Dermis microvascular lymphatic vessel endothelial cell (primary cell): ENCODE measurements at places on chromosomes 5 and 9. TPM values are rescaled to one million over a fixed set of nuclear protein-coding genes. Genes with fewer than 3 reads are reported as not detected.

Gene PDLIM4
- 20.7 and 26.7 TPM in 2 replicates for total RNA-seq

Gene PCDHA11
- total RNA-seq = under 0.01 TPM in 1 of 2 replicates, not detected in the other

Gene GDNF
- not detected in 2 replicates for total RNA-seq

Gene PHF24
- under 0.01 TPM in 1 of 2 replicates, not detected in the other for total RNA-seq

Gene SPAAR
- 0.76 and 2.8 TPM in 2 replicates for total RNA-seq

Gene PTGES
- 0.25 and 0.26 TPM in 2 replicates for total RNA-seq

DNA sequence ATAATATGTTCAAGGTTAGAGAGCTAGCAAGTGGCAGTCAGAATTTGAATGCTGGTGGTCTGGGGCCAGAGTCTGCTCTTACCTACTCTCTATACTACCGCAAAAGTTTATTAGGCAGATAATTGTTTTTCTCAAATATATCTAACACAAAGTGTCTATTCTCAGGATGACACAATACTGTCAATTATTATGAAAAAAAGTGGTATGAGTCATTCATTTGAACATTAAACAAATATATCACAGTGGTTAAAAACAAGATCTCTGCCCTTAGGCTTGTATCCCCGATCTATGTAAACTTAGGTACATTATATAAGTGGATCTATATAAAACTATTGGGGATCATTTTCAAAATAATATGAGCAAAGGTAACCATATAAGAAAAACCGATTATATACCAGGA, 354.9 kb downstream of the CETN3 start:
- DNase-seq = no peak

DNA sequence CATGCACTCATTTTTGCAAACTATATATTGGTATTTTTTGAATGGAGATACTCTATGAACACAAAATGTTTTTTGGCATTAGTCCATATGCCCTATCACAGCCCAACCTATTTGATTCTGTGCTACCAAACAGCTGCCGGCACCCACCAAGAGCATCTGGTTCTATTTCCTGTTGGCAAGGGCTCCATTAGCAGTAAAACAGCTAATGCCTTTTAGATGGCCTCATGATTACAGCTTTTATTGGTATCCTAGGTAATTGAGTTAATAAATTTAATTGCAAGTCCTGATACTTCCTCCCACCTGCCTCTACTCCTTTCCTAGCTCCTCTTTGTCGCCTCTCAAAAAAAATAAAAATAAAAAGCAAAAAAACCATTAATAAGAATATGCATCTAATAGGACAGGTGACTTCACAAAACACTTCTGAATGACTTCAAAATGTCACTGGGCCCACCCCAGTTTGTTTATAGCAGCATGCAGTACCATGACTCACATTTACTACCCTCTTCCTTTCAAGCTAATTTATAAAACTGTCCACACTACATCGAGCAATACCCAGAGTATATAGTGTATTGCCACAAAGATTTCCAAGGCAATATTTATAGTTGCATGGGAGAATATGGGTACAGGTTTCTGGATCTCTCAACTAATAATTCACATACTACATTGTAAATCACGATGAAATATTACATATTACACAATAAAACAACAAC, 620.4 kb downstream of the SLCO4C1 start:
- no peak for DNase-seq

GRCh38 chr5:113031104-113031503, 54.5 kb downstream of the DCP2 start:
- DNase-seq = no peak

- DNase-seq = no peak
Observed at GRCh38 chr5:157506981-157507780, 47.2 kb downstream of the NIPAL4 start.

DNA sequence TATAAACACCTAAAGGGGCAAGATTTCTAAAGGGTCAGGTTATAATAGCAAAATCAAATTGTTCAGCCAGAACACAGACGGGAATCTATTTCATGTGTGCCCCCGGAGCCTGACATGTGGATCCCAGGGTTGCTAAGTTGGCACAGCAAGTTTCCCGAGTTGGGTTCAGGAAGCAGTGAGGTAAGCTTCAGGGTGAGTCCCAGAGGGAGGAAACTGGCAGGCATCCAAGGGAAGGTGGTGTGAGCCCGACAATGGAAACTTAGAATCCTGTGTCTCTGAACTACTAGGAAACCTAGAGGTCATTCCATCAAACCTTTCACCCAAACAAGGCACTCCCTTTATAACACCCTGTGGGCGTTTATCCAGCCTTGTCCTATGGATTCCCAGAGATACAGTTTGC, 98.4 kb downstream of the ADRB2 start:
- peak; percentile 89 for DNase-seq

DNA sequence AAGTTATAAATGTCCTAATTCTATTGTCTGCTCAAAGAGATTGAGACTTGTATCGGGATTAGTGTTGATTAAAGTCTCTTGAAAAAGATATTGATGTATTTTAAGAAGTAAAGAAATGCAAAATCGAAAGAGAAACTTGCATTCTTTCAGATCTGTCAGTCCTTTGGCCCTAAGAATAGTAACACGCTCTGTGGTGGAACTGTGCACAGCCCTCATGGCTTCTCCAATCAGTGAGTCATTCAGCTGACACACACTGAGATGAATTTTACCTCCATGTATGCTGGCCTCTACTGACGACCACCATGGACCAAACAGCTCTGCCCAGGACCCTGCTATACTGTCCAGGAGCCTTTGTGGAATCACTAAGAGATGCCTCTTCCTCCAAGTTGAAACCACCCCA, 232.4 kb downstream of the ESM1 start:
- no peak for DNase-seq

DNA sequence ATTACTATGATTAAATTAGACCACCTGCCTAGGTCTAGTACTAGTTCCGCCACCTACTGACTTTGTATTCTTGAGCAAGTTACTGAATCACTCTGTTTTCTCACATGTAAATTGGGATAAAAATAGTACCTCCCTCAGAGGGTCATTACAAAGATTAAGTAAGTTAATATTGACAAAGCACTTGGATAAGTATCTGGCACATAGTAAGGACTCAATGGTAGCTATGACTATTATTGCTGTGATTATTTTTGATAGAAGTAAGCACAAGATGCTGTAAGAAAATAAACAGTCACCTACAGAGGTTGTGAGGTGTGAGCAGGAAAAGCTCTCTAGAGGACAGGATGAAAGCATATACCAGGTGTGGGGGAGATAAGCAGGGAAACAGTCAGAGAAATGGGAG, 173.1 kb upstream of the PAPPA start:
- DNase-seq = no peak

DNA sequence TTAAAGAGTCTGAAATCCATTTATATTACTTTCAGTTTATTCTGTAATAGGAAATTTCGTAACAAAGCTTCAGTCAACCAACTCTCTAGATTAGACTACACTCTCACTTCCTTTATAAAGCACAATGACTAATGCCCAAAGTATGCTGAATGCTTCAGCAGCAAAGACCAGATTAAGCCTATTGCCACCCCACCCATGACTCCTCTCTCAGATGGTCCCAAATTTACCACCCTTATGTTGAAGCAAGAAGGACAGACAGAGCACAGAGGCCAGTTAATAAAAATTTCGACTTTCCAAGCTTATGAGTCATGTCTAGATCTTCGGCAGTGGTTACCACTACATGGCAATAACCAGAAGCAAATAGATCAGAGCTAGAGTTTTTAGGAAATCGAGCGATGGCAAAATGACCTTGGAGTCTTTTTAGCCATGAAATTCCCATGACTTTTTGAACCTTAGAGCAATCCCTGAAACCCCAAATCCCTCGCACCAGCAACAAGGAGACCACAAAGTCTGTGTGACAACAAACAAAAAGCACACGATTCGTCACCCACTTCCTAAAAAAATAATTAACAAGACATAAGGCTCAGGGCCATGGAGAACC, 287.8 kb upstream of the RASA1 start:
- DNase-seq = peak; percentile 46

DNA sequence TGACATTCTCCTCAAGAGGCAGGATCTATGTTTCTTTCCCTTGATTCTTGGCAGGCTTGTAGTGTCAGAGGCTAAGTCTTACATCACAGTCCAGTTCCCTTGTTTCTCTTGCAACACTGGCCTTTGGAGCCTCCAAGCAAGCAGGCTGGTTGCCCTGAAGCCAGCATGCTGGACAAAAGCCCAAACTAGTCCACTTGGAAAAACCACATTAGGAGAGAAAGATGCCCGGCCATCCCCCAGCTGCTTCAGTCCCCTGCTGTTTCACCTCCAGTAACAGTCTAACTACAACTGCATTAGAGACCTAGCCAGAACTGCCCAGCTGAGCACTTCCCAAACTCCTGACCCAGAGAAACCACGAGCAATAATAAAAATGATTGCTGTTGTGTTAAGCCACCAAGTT, 87.6 kb downstream of the ADAMTS6 start:
- DNase-seq = no peak

- DNase-seq = no peak
Observed at GRCh38 chr9:113516840-113517577, 53.5 kb downstream of the RGS3 start.

GRCh38 chr5:176741561-176742211, 68.7 kb upstream of the UNC5A start:
- no peak for DNase-seq

- DNase-seq = no peak
Observed at GRCh38 chr9:89372230-89372816, 54.0 kb downstream of the SECISBP2 start.

- DNase-seq = no peak
Observed at GRCh38 chr5:160023007-160023907, 14.3 kb downstream of the TTC1 start.

DNA sequence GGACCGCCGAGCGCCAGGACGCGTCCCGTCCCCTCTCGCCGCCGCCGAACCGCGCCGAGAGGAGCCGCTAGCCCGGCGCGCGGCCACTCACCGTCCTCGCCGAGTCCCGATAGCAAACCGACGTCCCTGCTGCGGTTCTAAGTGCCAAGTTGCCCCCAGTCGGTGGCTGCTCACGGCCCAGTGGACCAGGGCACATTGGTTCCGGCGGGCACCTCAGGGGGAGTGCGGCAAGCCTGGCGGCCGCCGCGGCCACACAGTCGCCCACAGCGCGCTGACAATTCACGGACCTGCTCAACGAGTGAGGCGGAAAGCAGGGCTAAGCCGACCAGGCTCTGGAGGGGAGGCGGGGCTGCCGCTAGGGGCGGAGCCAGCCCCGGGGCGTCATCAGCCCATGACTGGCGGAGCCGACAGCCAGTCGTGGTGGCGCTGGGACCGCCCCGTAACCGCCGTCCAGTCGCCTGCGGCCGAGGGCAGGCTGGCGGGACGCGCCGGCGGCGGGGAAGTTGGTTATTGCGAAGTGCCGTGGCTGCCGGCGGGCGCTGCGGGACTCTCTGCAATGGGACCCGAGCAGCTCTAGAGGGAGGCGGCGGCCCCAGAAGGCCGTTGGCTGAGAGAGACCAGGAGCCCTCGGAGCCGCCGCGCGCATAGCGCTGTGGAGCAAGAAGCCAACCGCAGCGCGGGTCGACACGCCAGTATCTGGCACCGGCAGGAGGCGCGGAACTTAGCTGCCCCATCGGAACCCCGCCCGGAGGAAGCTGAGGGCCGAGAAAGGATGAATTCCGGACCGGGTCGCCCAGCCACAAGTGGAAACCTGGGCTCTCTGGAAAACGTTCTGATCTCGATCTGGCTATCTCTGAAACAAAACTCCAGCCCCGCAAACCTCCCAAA, at the start of gene MARCHF3:
Gene MARCHF3, minus strand, starts transcription at position 300 of the 888 bp plus-strand sequence. CDS start 112,387 bp downstream, outside the sequence.
- DNase-seq = peak; percentile 92

- DNase-seq = no peak
Observed at GRCh38 chr9:133953621-133953975, 38.5 kb downstream of the VAV2 start.

GRCh38 chr9:136011703-136012496, 50.7 kb upstream of the UBAC1 start:
- no peak for DNase-seq

GRCh38 chr9:84513473-84513872, 156.1 kb upstream of the NTRK2 start:
- DNase-seq = no peak

DNA sequence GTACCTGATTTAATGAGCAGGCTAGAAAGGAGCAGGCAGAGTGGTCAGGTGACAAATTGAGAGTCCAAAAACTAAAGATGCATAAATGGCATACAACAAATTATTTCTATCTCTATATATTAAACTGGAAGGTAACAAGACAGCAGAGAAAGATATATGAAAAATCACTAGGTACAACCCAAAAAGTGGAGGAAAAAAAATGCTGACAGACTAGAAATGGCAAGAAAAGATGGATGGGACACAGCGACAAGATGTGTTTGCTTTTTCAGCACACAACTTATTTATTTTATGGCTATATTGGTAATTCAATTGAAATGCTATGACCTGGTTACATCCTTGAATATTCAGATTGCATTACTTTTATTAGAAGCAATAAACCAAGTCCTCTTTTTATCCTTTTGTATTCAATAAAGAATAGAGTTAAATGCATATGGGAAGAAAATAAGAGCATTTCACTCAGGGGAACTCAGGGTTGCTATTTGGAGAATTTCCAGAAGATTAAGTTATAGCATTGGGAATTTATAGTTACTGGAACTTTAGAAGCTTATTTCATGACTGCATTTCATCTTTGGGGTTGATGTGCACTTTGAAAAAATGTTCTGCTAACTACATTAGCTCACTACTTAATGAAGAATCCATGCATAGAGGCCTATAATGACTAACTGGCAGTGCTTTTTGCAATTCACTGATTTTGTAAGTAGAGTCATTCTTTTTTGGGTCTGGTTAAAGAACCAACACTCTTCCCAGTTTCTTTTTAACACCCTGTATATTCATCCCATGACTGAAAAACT, 566.6 kb upstream of the TUSC1 start:
- DNase-seq = no peak

DNA sequence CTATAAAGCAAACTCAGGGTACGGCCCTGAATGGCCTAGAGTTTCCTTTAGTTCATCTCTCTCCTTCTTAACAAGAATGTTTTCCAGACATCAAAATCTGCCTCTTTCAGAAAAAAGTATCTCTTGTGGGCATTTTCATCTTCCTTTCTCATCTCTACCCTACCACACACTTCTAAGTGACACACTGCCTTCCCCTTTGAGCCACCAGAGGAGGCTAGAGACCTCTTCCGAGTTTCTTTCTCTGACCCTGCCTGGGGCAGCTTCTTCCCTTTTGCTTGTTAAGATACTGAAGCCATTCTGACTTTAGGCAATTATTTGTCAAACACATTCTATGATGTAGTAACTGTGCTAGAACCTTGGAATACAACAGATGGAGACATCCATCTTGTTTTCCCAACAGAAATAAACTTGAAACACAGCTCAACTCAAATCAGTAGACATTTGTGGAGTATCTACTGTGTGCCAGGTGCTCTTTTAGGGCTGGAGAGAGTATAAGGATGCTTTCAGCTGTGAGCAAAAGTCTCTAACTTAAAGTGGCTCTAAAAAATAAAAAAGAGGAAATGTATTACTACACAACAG, 8.6 kb upstream of the SV2C start:
- DNase-seq = peak; percentile 47

DNA sequence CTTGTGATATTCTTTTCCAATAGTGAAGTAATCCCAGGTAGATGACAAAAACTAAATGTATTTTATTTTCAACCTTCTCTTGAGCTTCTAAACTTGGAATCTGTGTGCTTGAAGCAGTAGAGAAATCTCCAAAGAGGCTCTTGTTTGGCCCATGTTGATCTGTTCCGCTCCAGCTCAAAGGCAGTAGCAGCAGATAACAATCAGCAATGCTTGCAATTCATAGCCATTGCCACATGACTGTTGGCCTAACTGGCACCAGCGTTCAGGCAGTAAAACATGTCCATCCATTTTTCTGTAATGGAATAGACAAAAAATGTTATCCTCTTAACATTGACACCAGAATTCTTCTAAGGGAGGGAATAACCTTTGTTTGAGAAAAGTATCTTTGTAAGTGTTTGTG, 270.7 kb upstream of the MSX2 start:
- DNase-seq = no peak
